H1 (cell line): ENCODE measurements at places on chromosomes 3 and 15. TPM values are rescaled to one million over a fixed set of nuclear protein-coding genes. Genes with fewer than 3 reads are reported as not detected.

GRCh38 chr3:72996121-72996472 lies 514 bp upstream of the PPP4R2 start:
- H3K27me3 ChIP-seq: no peaks in the 10 kb centered on the region
- peak overlapping the region; percentile 98; the same call in 1 of the 2 replicates for H3K27ac ChIP-seq
- peaks cover 6% of the 10 kb centered on the region; the same call in 1 of the 2 replicates for H3K36me3 ChIP-seq
- DNase-seq: no peak

DNA sequence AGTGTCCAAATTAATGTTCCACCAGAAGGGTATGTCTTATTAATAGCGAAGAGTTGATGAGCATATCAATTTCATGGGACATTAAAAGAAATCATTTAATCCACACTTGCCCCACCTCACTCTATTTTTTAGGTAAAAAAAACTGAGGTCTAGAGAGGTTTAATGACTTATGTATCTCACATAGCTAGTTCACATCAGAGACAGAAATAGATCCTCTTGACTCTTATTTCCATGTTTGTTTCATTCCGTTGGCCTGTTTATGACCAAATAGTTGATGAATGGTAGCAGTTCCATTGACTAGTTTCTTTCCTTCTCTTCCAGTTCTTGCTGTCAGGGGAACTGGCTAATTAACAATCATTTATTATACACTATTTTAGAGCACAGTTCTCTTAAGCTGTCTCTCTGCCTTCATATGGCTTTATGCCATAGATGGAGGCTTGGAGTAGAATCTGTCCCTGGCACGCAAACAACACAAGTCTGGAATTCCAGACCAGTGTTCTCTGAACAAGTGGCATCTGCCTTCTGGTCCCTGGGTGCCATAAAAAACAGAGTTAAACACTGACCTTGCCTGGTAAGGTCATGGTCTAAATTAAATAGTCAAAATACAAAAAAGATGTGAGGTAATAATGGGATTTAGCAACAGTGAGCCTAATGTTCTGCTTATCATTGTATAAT lies 220.0 kb upstream of the CGNL1 start:
- H3K4me1 ChIP-seq: peaks cover 3% of the 10 kb centered on the region
- no peak for DNase-seq
- H3K27me3 ChIP-seq: no peaks in the 10 kb centered on the region
- no peak overlapping the region for H3K27ac ChIP-seq
- no peaks in the 10 kb centered on the region for H3K36me3 ChIP-seq

The ATP13A5 gene
- total RNA-seq: not detected in 2 replicates

GRCh38 chr15:78457101-78457500 lies 19.1 kb downstream of the IREB2 start:
- DNase-seq: no peak
- no peaks in the 10 kb centered on the region for H3K4me1 ChIP-seq
- no peaks in the 10 kb centered on the region for H3K36me3 ChIP-seq
- H3K27ac ChIP-seq: no peak overlapping the region
- H3K27me3 ChIP-seq: no peaks in the 10 kb centered on the region
- no peak overlapping the region for H3K4me3 ChIP-seq

The SLC28A1 gene
- not detected in 2 replicates for total RNA-seq

- H3K4me1 ChIP-seq: no peaks in the 10 kb centered on the region
- DNase-seq: no peak
- H3K27me3 ChIP-seq: no peaks in the 10 kb centered on the region
- H3K27ac ChIP-seq: no peak overlapping the region
- H3K36me3 ChIP-seq: no peaks in the 10 kb centered on the region
Observed at GRCh38 chr3:128400671-128401070, 66.0 kb downstream of the DNAJB8 start.

The HAPLN3 gene
- 76.2 and 80.9 TPM in 2 replicates for total RNA-seq

GRCh38 chr3:128404276-128405068 lies 62.2 kb downstream of the DNAJB8 start:
- no peaks in the 10 kb centered on the region for H3K27me3 ChIP-seq
- no peak overlapping the region for H3K4me3 ChIP-seq
- DNase-seq: no peak
- peaks cover 3% of the 10 kb centered on the region for H3K4me1 ChIP-seq
- no peak overlapping the region; the same call in 1 of the 2 replicates for H3K27ac ChIP-seq

GRCh38 chr15:76905855-76906254 lies 715 bp upstream of the SCAPER start:
- no peak overlapping the region for H3K27ac ChIP-seq
- peaks cover 7% of the 10 kb centered on the region for H3K4me1 ChIP-seq
- no peak for DNase-seq
- no peaks in the 10 kb centered on the region; the same call in 1 of the 2 replicates for H3K27me3 ChIP-seq

The SH2D7 gene
- total RNA-seq: not detected in 2 replicates

- no peak overlapping the region for H3K27ac ChIP-seq
- H3K36me3 ChIP-seq: no peaks in the 10 kb centered on the region
- no peak for DNase-seq
- H3K4me3 ChIP-seq: no peak overlapping the region
Observed at GRCh38 chr3:142226474-142226873, 1.1 kb upstream of the GK5 start.

GRCh38 chr3:171804618-171805389 lies 5.5 kb downstream of the PLD1 start:
- H3K36me3 ChIP-seq: no peaks in the 10 kb centered on the region
- no peaks in the 10 kb centered on the region for H3K4me1 ChIP-seq
- no peak for DNase-seq
- peaks cover 9% of the 10 kb centered on the region for H3K27me3 ChIP-seq

The SCAANT1 gene
- not detected in 2 replicates for total RNA-seq

The FEZF2 gene
- not detected in 2 replicates for total RNA-seq

The QTRT2 gene
- 52.5 and 54.5 TPM in 2 replicates for total RNA-seq

DNA sequence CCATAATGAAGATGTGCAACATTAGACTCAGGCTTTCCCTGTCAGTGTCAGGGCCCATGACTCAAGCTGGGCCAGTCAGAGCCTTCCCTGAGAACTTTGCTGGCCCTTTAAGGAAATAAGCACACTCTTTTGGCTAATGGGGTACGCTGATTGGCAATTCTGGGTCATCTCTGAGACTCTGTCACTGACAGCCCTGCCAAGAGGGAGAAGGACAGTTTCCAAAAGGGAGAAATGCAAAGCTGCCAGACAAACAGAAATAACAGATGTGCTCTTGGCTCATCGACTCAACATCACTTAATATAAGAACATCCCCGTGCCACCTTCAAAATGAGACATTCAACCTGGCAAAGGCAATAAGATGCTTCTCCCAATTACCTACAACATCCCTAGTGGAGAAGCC lies 491.9 kb upstream of the PROK2 start:
- H3K27me3 ChIP-seq: no peaks in the 10 kb centered on the region
- H3K4me1 ChIP-seq: no peaks in the 10 kb centered on the region
- no peak overlapping the region for H3K27ac ChIP-seq
- H3K36me3 ChIP-seq: no peaks in the 10 kb centered on the region
- H3K4me3 ChIP-seq: no peak overlapping the region
- no peak for DNase-seq

DNA sequence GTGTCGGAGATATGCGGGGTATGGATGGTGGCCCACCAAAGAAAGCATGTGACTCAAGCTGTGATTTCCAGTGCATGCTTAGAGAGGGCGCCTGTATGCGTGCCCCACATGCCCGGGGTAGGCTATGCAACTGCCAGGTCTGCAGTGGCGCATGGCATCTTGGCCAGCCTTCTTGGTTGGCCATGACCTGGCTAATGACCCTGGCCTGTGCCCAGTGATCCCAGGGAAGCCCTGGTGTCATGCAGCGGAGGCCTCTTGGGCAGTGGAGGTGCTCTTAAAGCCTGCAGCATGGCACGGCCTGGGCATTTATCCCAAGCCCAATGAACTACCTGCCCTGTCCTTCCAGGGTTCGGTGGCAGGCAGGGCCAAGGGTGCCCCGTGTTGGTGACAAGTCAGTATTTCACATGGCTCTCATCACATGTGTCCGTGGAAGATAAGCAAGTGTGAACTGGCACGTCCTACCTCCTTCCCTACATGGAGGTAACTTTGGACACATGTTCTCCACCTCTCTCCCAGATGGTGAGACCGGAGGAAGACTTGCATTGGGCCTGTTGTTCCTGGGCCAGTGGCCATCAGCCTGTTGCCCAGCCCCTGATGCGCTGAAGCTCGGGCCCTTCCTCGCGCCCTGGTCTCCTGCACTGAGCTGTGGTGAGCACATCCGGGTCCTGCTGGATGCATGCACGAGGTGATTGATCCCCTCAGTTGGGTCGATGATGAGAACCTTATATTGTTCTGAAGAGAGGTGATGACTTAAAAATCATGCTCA lies 192.0 kb downstream of the UBE3A start:
- H3K36me3 ChIP-seq: no peaks in the 10 kb centered on the region
- H3K4me1 ChIP-seq: no peaks in the 10 kb centered on the region
- H3K27ac ChIP-seq: no peak overlapping the region
- H3K27me3 ChIP-seq: no peaks in the 10 kb centered on the region
- no peak overlapping the region for H3K4me3 ChIP-seq

DNA sequence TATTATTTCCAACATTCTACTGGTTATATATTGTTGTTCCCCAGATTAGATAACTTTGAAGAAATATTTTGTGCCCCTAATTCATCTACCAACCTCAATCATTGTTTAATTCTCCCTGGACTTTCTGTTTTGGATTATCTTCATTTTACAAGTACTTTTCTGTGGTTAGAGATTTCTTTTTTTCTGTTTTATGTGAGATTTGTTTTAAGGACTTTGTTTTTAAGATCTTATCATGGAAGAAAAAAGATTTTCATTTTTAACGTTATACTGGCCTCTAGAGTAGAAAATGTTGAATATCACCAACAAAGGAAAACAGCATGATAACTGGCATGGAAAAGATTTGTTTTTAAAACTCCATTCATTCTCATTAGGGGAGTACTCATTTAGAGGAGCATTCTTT lies 210.9 kb upstream of the KCNMB2 start:
- no peak overlapping the region for H3K4me3 ChIP-seq
- DNase-seq: no peak
- H3K4me1 ChIP-seq: no peaks in the 10 kb centered on the region
- no peaks in the 10 kb centered on the region for H3K36me3 ChIP-seq
- H3K27me3 ChIP-seq: no peaks in the 10 kb centered on the region

The TMEM40 gene
- not detected in 2 replicates for total RNA-seq

DNA sequence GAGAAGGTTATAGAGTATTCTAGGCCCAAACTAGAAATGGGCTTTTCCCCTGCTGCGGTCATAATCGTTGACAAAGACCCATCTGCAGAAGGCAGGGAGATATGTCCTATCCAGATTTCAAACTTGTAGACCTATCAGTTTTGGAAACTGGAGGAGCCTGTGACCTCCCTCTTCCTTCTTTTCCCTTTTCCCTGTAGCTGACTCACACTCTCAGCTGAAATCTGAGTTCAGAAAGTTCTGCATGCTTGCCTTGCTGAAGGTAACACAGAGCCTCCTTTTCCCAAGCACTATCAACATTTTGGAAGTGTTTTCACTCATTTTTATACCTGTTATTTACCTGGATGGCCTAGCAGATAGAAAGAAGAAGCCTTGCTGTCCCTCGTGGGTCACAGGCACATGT lies 59.1 kb upstream of the PSMD6 start:
- no peaks in the 10 kb centered on the region for H3K27me3 ChIP-seq
- no peaks in the 10 kb centered on the region; the same call in 1 of the 2 replicates for H3K36me3 ChIP-seq
- no peak overlapping the region for H3K27ac ChIP-seq

DNA sequence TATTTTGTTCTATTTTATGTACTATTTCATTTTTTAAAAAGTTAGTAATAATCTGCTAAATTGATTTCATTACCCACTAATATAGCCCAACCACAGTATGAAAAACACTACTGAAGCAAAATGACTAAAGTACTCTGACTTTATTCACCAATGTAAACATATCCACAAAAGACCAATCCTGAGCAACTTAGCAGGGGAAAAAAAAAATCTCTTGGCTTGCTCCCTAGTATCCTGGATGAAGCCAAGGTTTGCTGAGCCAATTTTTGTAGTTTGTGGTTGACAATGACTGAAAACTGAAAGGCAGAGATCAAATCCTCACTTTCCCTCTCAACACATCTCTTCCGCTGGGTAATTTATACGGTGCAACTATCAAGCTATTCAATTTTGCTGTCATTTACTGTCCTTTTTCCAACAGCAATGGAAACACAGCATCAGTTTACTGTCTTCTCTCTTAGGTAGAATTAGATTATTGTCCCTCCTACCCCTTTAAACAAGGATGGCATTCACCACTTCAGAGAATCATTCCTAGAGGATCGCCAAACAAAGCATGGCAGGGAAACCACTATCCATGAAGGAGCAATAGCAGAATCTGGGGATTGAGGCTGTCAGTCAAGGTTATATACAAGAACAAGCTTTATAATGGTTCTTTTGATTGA lies 149.7 kb downstream of the THRB start:
- H3K27ac ChIP-seq: no peak overlapping the region
- H3K4me3 ChIP-seq: no peak overlapping the region
- no peaks in the 10 kb centered on the region for H3K36me3 ChIP-seq
- no peaks in the 10 kb centered on the region for H3K27me3 ChIP-seq
- H3K4me1 ChIP-seq: no peaks in the 10 kb centered on the region
- no peak for DNase-seq

The AGTR1 gene
- not detected in 2 replicates for total RNA-seq

GRCh38 chr3:194323785-194324735 lies 27.1 kb downstream of the CPN2 start:
- no peaks in the 10 kb centered on the region for H3K27me3 ChIP-seq
- H3K4me1 ChIP-seq: no peaks in the 10 kb centered on the region; the same call in 1 of the 2 replicates
- H3K27ac ChIP-seq: no peak overlapping the region
- DNase-seq: no peak
- no peak overlapping the region for H3K4me3 ChIP-seq
- H3K36me3 ChIP-seq: no peaks in the 10 kb centered on the region

DNA sequence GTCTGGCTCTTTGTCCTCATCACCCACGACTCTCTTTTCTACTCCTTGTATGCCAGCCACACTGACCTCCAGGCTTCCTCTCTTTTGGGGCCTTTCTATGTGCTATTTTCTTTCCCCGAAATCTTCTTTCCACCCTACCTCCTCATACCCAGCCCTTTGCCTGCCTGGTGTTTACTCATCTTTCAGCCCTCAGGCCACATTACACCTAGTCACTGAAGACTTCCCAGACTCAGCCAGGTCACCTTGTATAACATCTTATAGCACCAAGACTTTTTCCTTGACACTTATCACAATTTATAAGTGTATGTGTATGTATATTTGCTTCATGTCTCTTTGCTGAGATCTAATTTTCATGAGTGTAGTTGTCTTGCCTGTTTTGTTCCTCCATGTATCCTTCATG lies 396.4 kb downstream of the NLGN1 start:
- no peaks in the 10 kb centered on the region for H3K27me3 ChIP-seq
- no peak overlapping the region for H3K4me3 ChIP-seq
- no peaks in the 10 kb centered on the region; the same call in 1 of the 2 replicates for H3K4me1 ChIP-seq
- H3K27ac ChIP-seq: no peak overlapping the region
- no peak for DNase-seq

- peak within 1 kb of the TSS; percentile 66 for H3K4me3 ChIP-seq
- H3K4me1 ChIP-seq: peaks cover 2% of the 10 kb centered on the region; the same call in 1 of the 2 replicates
- no peak within 1 kb of the TSS for H3K27ac ChIP-seq
- DNase-seq: peak; percentile 84
Observed at GRCh38 chr15:78340231-78341056, at the start of gene CRABP1. Gene CRABP1, plus strand, starts transcription at chr15:78340353. Its CDS starts 76 bp downstream, at chr15:78340429.

GRCh38 chr3:170425491-170426239 lies 7.0 kb downstream of the CLDN11 start:
- no peak overlapping the region for H3K4me3 ChIP-seq
- peaks cover under 1% of the 10 kb centered on the region for H3K27me3 ChIP-seq
- H3K36me3 ChIP-seq: no peaks in the 10 kb centered on the region
- H3K4me1 ChIP-seq: no peaks in the 10 kb centered on the region
- no peak overlapping the region for H3K27ac ChIP-seq

The MITF gene
- total RNA-seq: 1.4 and 1.9 TPM in 2 replicates

GRCh38 chr3:66386925-66387650 lies 113.7 kb downstream of the LRIG1 start:
- H3K36me3 ChIP-seq: peaks cover 53% of the 10 kb centered on the region
- H3K27ac ChIP-seq: no peak overlapping the region
- no peaks in the 10 kb centered on the region for H3K4me1 ChIP-seq
- no peak for DNase-seq
